Inflammatory macrophage treated with lipopolysaccharide for 1 hour (primary cell): ENCODE measurements at places on chromosomes 6 and 20.

DNA sequence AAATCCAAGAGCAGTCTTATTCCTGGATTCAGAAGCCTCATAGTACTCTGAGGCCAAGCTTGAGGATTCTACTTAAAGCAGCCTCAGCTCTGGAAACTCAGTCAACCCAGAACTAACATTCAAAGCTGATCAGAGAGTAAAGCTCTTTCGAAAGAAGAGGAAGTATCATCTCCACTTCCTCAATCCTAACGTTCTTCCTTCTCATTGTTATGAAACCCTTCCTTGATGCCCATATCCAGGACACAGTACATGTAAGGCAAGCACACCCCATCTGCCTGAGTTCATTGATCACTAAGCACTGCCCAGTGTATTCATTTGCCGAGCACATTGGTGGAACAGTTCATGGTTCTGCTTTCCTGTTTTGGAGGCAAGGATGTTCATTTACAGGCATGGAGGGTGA is at the start of gene IPCEF1:
IPCEF1 (minus strand) TSS at position 114 of the 400 bp plus-strand sequence. CDS start 90,856 bp downstream, outside the sequence.
- peak; percentile 76 for DNase-seq

- DNase-seq, result no peak
Measured at GRCh38 chr20:9301129-9302090, 213.0 kb upstream of the LAMP5 start.

DNA sequence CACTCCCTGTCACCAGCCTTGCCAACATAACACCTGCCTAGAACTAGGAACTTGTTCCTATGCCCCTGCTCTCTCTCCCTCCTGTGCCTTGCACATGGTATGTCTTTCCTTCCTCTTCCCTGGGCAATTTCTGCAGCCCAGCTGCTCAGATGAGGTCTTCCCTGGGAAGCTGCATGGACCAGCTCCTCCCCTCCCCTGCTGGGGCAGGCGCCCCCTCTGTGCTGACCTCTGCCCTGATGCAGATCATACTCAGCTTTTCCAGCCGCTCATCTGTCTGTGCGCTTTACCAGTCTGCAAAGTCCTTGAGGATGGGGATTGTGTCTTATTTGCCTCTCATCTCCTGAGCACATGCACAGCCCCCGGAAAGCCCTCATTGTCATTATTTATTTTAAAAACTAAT is 161.8 kb downstream of the SCML4 start:
- no peak for DNase-seq

- DNase-seq, result no peak
Measured at GRCh38 chr6:117550078-117550600, 52.2 kb downstream of the GOPC start.

- DNase-seq, result no peak
Measured at GRCh38 chr20:34907616-34908469, 31.4 kb downstream of the ACSS2 start.

- no peak for DNase-seq
Measured at GRCh38 chr20:56986931-56987720, 279.3 kb downstream of the BMP7 start.

GRCh38 chr6:122381494-122382265 is 17.8 kb upstream of the HSF2 start:
- peak; percentile 33 for DNase-seq

DNA sequence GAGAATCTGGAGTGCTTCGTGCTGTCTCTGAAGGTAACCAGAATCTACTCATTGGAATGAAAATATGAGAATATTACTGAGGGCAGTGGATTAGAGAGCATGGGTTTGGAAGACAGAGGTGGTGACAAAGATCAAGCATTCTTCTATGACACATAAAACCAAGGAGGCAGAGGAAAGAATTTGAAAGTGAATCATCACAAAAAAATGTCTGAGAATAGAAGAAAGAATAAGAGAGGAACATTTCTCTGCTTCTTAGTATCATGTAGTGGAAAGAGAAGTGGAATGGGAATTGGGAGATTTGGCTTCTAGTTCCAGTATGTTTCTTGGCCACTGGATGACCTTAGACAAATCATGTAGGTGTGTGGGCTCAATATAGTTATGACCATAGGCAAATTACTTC is 474.0 kb downstream of the TFAP2B start:
- DNase-seq, result no peak

DNA sequence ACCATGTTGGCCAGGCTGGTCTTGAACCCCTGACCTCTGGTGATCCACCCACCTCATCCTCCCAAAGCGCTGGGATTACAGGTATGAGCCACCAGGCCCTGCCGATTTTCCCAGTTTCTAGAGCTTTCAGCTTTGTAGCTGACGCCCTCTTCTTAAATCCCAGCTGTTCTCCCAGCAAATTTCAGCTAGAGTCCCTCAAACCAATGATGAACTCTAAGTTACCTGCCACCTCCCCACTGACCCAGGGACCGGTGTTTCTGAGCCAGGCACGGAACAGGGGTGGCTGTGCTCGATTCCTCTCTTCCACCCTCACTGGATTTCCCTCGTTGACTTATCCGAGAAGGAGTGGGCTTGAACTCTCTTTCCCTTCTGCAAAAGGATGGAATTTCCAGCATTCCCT is 39.1 kb downstream of the SUN5 start:
- no peak for DNase-seq

GRCh38 chr6:130129762-130130246 is 92.9 kb downstream of the SAMD3 start:
- DNase-seq, result no peak

DNA sequence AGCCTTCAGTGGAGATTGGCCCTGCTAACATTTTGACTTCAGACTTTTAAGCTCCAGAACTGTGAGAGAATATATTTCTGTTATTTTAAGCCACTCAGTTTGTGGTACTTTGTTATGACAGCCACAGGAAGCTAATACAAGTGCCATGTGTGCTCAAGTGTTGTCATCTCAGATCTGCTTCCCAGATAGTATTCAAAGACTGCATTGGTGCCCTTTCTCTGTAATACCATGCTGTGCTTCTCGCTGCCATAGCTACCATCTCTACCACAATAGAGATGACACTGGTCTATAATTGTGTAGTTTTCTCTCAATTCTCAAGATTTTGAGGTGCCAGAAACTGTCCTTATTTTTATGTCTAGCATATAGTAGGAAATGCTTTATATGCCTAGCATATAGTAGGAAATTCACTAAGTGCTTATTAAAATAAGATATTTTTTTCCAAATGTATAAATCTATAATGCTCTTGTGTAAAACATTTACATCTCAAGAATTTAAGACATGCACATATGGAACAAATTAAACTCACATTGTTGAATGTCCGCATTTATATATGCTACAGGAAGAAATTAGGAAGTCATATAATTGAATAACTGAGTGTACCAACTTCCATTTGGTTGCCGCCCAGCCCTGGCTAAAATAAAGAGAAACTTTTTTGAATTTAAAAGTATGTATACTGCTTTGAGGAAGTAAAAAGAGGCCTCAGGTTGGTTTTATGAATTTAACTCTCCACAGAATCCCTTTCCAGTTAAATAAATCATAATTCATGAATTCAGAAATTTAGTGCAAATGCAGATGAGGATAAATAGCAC is 77.6 kb downstream of the TPBG start:
- no peak for DNase-seq

DNA sequence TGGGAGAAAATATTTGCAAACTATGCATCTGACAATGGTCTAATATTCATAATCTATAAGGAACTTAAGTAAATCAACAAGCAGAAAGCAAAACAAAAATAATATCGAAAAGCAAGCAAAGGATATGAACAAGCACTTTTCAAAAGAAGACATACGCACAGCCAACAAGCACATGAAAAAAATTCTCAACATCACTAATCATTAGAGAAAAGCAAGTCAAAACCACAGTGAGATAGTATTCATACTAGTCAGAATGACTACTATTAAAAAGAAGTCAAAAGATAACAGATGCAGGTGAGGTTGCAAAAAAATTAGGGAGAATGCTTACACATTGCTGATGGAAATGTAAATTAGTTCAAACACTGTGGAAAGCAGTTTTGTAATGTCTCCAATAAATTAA is 410.2 kb downstream of the MMUT start:
- no peak for DNase-seq

GRCh38 chr6:38797391-38797790 is 82.3 kb downstream of the DNAH8 start:
- no peak for DNase-seq

DNA sequence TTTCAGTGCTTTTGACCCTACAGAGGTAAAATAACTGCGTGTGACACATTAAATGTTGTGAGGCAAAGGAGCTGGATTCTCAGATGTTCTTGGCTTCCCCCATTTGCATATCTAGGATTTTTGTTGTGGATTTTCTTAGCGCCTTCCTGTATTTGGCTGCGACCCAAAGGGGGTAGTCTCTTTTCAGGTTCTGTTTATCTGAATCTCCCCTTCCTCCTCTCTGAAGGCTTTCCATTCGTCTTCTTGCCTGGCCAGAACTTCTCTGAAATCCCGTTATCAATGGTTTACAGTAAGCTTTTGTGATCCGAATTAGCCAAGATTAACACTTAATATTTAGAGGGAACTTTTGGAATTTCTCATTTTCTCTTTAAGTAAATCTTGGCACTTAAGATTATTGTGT is 60.8 kb downstream of the ADGRB3 start:
- DNase-seq, result no peak

DNA sequence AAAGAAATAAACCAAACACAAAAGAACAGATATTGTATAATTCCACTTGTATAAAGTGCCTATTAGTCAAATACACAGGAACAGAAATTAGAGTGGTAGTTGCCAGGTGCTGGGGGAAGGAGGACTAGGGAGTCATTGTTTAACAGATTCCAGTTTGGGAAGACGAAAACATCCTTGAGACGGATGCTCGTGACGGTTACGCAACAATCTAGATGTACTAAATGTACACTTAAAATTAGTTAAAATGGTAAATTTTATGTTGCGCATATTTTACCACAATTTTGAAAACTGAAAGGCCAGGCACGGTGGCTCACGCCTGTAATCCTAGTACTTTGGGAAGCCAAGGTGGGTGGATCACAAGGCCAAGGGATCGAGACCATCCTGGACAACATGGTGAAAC is 111.0 kb downstream of the PKHD1 start:
- no peak for DNase-seq

DNA sequence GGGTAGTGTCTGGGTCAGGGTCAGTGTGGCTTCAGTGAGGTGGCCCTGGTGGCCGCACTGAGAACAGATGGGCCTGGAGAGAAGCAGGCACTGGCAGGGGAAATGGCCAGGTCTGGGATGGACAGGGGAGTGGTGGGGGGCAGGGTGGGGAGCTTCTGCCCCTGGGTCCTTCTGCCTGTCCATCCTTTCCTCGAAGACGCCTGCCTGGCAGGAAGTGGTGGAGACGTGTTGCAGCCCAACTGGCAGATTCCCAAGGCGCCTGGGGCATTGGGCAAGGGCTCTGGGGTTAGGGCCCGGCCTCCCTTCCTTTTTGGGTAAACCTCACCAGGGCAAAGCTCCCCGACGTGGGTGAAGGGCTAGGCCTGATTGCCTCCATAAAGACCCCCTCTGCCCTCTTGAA is 10.4 kb downstream of the SRC start:
- DNase-seq, result peak; percentile 67
